Right renal pelvis (tissue), 4 donors: ENCODE measurements at places on chromosomes 11 and 22.

- DNase-seq: peak; percentile 79
Observed at GRCh38 chr11:8810540-8811301, 100.3 kb upstream of the AKIP1 start.

- no peak for DNase-seq
Observed at GRCh38 chr11:77093987-77094840, 8.4 kb upstream of the OMP start.

- no peak for DNase-seq
Observed at GRCh38 chr11:71949034-71949433, 20.2 kb downstream of the RNF121 start.

DNA sequence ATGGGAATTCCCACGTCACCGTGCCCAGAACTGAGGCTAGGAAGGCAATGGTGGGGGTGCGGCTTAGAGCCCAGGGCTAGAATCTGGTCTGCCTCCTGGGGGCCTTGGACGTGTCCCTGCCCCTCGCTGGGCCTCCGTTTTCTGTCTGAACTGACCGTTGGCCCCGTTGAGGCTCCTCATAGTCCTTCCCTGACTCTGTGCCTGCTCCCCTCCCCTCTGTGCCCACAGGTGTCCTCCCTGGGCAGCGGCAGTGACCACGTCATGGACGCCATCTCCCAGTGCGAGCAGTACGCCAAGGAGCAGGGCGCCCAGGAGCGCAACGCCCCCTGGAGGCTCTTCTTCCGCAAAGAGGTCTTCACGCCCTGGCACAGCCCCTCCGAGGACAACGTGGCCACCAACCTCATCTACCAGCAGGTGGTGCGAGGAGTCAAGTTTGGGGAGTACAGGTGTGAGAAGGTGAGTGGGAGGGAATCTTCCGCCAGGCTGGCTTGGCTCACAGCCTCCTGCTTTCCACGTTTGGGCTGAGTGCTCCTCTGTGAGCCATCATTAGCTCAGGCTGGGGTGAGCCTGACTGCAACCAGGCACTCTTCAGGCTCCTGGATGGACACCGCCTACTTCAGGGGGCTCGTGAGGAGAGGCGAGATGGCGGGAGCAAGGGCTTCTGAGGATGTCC lies 63.9 kb downstream of the MYO7A start:
- DNase-seq: peak; percentile 67

DNA sequence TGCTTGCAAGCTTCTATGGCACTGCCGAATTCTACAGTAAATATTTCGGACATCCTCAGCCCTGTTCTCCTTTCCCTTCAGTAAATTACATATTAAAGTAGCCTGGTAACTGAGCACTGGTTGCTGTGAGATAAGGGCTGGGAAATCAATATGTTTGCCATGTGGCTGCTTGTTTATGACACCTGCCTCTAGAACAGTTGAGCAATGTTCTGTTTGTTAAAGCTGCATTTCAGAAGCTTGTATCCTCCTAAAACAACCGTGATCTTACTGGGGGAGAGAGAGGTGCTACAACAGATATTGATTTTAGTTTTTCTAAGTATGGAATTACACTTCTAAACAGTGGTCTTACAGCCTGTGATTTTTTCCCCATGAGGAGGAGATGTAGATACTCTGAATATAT lies 39.4 kb downstream of the ZBTB16 start:
- no peak for DNase-seq

- DNase-seq: no peak
Observed at GRCh38 chr11:845872-846495, 3.3 kb downstream of the TSPAN4 start.

DNA sequence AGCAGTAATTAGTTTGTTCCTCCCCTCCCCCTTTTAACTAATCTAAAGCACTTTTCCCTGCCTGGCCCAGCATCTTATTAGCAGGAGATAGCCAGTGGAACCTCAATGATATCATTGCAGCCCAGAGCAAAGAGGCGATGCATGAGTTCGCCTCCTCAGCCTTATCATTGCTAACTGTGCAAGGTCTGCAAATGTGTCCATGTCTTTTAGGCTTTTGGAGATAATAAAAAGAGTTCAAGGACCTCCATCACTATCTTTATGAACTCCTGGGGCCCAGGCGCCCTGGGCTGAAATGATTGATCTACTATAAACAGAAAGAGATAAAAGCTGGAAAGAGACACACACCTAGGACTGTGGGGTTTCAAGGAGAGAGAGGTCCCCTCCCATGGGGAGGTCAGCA lies 124.2 kb upstream of the TBCEL start:
- DNase-seq: no peak

GRCh38 chr11:11821899-11822298 lies 19.9 kb upstream of the USP47 start:
- no peak for DNase-seq

GRCh38 chr11:83061883-83062282 lies 9.8 kb downstream of the RAB30 start:
- DNase-seq: no peak

DNA sequence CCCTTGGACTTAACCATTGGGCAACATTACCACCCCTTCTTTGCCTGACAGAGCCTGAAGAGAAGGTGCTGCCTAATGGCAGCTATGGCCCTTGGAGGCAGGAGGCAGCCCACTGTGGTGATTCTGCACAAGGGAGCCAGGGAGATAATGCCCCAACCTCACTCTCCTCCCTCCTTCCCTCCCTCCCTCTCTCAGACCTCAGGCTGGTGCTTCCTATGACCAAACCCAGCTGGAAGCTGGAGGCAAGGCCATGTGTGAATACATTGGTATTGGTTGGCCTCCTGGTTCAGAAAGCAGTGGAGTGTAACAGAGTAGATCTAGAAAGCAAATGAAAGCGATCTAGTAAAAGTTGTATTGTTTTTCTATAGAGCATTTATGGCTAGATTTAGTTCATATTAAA lies 233.1 kb downstream of the CSNK2A3 start:
- DNase-seq: no peak
